ENCODE measurements at places on chromosomes 12 and 14.
A peak's percentile ranks its signal among the peaks of the same experiment; 100 is the strongest.

DNA sequence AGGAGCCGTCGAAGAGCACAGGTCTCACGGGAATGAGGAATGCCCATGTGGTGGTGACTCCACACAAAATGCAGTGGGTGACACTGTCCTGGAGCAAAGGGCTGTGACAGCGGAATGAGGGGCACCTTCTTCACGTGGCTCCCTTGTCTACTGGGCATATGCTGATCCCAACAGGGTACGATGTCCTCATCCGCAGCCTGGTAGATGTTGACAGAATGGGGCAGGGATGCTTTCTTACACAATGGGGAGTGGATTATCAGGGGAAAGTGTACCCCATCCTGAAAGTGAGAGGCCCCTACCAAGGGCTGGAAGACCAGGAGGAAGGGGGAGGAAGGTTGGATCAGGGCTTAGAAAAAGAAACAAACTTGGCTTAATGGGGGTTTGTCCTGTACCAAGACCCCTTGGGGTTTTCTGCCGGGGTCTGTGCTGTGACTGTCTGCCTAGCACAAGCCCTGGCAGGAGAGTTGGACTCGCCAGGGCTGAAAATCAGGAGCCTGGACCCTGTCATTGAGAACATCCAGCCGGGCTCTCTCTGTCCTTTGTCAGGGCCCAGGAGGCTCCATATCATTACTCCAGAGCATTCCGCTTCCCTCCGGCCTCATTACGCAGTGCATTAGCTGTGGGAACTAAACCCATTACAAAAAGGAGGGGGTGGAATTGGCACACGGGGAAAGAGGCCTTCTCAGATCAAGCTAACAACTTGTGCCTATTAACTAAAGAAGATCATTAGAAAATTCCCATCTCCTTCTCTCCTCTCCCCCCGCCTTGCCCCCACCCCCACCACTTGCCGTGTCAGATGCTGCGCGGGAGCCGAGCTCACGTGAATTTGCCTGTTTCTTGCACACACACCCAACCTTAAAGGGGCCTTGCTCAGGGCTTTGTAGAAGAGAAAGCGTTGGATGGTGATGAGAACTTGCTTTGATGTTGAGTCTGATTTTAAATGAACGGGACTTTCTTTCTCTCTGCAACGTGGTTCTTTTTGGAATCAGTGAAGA, 171.8 kb upstream of the PARP11 start:
- no peak for DNase-seq

DNA sequence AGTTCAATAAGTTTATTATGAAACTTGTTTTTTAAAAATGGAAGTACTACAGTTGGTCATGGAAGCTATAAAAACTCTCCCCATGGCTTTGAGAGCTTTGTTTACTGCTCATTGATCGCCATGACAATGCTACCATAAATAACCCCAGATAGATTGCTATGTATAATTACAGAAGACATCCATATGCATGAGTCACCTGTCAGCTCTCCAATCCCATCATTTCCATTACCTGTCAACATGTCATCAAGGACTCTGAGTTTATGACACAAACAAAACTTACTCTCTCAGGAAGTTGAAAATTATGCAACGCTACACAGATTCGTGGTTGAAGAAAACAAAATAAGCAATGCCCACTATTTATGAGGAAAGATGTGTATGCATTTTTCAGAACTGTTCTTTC, 144.4 kb downstream of the SEC23A start:
- DNase-seq: no peak

- no peak for DNase-seq
Measured at GRCh38 chr12:5889381-5890047, 55.5 kb downstream of the ANO2 start.

DNA sequence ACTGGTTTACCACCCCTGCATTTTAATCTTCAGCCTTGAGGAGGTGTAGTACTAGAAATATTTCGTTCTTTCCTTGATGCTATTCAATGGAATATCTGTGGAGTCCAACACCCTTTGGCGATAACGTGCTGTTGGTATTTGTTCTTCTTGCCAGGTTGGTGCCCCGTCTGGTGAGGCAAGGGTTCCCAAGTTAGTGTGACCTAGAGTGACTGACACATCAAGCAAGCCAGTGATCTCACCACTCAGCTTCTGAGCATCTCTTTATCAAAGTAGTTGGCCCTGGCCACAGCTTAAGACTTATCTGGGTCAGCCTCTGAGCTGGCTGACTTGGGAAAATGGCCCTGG, 60.2 kb downstream of the PLXNC1 start:
- peak; percentile 42 for DNase-seq

DNA sequence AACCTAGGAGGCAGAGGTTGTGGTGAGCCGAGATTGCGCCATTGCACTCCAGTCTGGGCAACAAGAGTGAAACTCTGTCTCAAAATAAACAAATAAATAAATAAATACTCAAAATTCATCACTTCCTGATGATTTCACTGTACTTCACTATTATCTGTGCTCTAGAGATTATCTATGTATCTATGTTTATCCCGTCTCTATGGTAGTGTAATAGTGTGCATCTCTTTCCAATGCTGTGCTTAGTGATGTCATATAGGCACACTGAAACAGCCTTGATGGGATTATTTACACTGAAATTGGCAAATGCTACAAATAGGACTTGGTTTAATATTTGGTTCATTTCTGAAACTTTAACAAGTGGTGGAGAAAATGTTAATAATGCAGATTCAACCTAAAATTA, 6.5 kb downstream of the CAPS2 start:
- DNase-seq: no peak

- no peak for DNase-seq
Measured at GRCh38 chr14:59154373-59154772, 34.1 kb upstream of the DAAM1 start.

GRCh38 chr12:15116086-15116485, 105.1 kb downstream of the RERG start:
- DNase-seq: no peak

DNA sequence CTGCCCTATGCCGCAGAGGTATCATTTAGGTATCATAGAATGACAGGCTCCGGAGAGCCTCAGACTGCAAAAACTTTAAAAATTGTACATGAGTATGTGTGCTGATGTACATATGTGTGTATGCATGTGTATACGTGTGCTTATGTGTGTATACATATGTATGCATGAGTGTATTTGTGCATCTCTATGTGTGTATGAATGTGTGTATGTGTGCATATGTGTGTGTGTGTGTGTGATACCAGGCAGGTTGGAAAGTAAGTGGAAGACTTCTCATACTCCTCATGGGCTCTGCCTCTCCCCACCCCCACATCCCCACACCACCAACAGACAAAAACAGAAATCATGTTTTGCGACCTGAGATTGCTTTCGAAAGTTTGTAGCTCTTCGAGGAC, 621 bp upstream of the TMEM117 start:
- DNase-seq: no peak

GRCh38 chr14:69891422-69891821, 12.2 kb downstream of the SMOC1 start:
- no peak for DNase-seq

DNA sequence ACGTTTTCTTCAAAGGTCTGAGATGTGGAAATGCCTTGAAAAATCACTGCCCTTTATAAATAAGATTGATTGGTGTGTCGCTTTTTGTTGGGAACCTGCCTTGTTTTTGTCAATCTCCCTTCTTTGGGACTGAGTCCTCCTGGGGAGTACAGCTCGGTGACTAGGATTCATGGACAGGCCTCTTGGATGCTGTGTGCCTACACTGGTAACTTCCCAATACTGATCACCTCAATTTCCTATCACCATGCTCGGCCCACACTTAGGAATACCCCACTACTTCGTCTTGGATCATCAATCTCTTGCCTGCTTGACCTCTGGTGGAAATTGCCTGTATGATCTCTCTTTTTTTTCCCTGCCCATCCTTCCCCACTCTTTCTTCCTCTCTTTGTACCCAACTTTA, 34.2 kb downstream of the NTN4 start:
- no peak for DNase-seq

DNA sequence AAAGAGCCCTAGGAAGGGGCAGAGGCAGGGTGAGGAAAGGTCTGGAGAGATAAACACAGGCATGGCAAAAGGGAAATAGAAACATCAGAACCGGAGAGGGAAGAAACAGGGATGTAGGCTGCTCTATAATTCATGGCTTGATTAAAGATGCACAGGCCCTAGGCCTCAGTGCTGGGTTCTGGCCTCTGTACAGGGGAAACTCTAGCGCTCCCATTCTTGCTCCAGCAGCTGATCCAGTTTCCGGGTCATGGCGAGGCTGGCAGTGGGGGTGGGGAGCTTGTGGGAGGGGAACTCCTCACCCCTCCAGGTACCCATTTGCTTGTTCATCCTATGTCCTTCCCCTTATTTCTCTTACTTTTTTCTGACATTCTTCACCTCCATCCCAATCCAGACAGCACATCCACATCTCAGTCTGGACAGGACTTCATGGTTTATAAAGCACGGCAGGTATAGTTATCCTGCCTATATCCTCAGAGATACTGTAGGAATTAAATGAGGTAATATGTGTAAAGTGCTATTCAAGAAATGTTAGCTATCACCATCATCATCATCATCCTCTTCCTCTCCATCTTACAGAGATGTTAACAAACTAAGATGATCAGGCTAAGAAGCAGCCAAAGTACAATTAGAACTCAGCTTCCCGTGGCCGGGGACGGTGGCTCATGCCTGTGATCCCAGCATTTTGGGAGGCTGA, 8.0 kb upstream of the GPR84 start:
- no peak for DNase-seq

DNA sequence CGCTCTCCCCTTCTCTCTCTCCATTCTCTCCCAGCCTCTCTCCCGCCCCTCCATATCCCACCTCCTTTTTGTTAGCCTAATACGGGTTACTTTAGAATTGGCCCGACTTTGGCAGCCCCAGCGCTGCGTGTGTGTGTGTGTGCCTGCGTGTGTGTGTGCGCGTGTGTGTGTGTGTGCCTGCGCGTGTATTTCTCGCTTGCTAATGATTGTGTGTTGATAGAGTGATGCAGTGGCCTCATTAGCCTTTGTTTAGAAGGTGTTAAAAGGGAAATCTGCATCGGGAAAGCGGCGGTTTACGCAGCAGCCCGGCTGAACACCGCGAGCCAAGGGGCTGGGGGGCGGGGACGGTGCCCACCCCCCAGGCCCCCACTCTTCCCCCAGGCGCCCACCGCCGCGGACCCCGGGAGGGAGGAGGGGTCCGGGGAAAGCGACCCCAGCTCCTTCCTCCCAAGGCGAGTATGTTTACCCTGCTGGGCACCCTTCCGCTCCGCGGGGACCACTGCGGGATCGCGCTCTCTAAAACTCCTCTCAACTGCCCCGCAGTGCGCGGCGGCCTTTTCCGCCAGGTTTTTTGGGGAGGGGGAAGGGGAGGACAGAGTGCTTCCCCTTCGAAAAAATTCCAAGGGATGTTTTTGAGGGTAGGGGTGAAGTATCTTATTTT, 6.8 kb upstream of the LHX5 start:
- no peak for DNase-seq

- DNase-seq: no peak
Measured at GRCh38 chr12:89080793-89081465, 271.4 kb downstream of the DUSP6 start.

- no peak for DNase-seq
Measured at GRCh38 chr12:107241411-107241810, 148.1 kb upstream of the CRY1 start.

GRCh38 chr14:68336165-68336564, 456.7 kb downstream of the ZFP36L1 start:
- no peak for DNase-seq

GRCh38 chr14:52076334-52076733, 7.5 kb upstream of the NID2 start:
- no peak for DNase-seq

GRCh38 chr12:14540801-14541462, 26.8 kb downstream of the PLBD1 start:
- DNase-seq: no peak

DNA sequence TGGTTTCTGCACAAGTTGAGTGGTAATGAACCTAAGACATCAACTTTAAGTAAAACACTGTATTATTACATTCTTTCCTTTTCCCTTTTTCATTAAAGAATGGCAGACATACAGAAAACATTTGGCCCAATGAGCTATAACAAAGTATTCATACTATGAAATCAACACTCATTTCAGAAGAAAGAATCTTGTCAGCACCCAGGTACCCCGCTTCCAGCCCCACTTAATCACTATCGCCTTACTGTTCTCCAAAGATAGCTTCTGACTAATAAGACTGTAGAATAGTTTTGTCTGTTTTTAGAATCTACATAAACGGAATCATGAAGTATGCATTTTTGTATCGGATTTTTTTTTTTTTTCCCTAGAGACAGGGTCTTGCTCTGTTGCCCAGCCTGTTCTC, 9.5 kb downstream of the CNTN1 start:
- no peak for DNase-seq

DNA sequence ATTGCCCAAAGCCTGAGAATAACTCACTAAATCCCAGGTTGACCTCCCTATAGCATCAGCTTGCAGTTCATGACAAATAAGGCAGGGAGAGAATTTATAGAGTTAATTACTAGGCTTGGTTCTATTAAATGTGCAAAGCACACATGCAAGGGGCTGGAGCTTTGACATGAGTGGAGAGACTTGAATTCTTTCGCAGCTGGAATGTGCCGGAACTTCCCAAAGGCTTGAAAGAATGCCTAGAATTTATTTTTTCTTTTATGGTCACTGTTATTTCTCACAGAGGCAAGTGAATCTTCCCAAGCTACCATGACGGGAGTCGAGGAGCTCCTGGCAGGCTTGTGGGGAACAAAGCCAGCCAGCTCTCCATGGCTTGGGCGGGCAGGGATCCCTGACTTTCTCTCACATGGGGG, 95.5 kb upstream of the USP44 start:
- DNase-seq: no peak

DNA sequence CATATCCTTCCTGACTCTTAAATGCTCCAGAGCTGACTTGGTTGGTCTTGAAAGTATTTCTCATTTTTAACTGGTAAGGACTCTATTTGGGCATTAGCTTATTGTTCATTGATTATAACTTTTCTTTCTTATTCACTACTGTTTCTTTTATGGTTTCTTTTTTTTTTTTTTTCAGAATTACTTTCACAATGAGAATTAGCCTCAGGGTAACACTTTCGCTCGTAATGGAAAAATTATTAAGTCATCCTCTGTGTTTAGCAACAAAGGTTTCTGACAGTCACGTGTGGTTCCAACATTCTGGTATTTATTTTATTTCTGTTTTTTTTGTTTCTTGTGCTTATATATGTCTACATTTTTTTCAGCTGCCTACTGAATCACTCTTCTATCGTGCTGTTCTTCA, 80.0 kb downstream of the METTL25 start:
- peak; percentile 6 for DNase-seq

DNA sequence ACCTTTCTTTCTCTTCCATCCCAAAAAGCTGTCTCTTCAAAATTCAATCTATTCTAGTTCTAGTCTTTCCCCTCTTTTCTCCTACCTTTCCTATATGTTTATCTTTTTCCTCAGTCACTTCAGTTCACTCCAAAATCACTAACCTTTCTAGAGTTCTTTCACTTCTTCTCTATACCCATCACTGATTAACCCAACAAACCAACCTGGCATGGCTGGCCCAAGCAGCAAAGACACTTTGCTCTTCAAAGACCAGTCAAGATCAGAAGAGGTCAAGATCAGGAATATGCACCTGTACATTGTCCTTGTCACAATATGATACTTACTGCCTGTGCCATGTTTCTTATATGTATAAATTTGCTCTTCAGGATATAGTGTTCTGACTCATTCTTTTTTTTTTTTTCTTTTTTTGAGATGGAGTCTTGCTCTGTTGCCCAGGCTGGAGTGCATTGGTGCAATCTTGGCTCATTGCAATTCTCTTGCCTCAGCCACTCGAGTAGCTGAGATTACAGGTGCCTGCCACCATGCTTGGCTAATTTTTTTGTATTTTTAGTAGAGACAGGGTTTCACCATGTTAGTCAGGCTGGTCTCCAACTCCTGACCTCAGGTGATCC, 112.9 kb downstream of the C12orf42 start:
- no peak for DNase-seq

Data from GM20000 (cell line).